ENCODE measurements at places on chromosomes 12 and 14.

GRCh38 chr12:21429994-21430393 is 7.5 kb upstream of the PYROXD1 start:
- no peak for DNase-seq

GRCh38 chr14:99822800-99823455 is 29.7 kb downstream of the EML1 start:
- DNase-seq: no peak

GRCh38 chr14:73726025-73726961 is 12.1 kb upstream of the PNMA1 start:
- DNase-seq: no peak

DNA sequence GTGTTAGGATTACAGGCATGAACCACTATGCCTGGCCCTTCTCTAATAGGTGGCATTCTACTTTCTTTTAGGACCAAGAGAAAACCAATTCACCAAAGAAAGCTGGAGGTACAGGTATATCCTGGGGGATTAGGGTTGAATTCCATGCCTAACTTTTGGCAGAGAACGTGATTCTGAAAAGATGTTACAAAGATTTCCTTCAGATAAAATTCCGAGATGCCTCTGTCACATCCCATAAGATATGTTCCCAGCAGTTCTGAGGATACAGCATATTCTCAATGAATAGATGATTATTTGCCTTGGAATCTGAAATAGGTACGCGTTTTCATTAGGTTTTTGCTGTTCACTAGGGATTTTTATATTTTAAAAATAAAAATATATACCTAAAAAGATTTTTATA is 111.9 kb upstream of the KRAS start:
- DNase-seq: no peak

DNA sequence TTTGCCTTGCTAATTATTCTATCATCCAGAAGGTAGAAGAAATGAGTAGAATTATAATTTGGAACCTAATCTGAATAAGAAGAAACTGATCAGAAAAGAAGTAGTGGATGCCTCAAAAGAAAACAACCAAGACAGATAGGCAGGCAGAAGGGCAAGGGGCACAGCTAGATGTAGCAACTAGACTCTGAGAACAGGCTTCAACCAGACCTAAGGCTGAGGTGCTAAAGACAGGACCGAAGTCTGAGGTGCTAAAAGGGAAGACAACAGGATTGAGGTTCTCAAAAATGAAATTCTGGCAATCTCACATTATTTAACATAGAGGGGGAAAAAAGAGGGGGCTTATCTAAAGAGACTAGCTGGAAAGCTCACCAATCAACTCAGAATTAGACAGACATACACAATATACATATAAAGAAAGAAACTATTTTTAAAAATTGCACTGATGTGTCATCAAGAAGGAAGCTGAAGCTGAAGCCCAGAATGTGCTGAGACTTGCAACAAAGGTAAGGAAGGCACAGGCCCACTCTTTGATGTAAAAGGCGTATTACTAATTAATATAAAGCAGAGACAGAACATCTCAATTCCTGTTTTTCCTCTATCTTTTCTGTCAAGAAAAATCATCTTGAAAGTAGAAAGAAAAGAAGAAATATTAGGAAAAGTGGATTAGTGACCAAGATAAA is 43.8 kb upstream of the CSRNP2 start:
- DNase-seq: no peak

DNA sequence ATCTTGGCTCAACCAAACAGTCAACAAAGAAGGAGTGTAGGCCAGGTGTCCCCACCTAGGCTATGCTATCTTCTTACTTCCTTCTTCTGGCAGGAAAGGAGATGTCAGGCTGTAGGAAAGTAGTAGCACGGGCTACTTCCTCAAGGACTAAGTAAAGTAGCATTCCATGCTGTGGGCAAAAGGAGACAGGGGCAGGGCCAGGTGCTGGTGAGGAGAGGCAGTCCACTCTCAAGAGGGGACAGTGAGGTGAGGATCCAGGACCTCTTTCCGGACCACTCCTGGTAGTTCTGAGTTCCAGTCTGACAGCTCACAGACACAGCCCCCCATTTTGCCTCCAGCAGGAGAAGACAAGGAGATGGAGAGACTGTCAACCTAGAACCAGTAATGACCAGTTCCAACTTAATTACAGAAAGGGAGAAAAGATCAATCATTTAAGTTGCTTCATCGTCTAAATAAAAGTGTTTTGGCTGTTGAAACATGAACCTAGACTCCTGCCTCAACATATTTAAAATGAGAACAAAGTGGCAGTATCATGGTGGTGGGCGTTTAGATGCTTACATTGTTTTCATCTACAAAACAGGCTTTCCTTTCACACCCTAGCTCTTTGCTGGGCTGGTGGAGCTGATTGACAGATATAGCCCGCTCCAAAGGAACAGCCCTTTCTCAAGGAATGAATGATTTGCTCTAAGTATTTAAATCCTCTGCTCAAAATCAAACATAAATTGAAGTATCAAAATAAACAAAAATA is 5.1 kb upstream of the SSTR1 start:
- DNase-seq: no peak

DNA sequence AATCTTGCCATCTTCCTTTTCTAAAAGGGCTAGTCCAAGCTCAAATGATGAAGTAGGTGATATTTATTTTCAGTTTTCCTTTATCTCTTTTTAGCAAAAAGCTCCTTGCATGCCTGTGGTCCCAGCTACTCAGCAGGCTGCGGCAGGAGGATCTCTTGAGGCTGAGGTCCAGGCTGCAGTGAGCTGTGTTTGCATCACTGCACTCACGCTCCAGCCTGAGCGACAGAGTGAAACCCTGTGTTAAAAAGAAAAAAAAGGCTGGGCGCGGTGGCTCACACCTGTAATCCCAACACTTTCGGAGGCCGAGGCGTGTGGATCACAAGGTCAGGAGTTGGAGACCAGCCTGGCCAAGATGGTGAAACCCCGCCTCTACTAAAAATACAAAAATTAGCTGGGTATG is 5.0 kb downstream of the TMEM116 start:
- no peak for DNase-seq

DNA sequence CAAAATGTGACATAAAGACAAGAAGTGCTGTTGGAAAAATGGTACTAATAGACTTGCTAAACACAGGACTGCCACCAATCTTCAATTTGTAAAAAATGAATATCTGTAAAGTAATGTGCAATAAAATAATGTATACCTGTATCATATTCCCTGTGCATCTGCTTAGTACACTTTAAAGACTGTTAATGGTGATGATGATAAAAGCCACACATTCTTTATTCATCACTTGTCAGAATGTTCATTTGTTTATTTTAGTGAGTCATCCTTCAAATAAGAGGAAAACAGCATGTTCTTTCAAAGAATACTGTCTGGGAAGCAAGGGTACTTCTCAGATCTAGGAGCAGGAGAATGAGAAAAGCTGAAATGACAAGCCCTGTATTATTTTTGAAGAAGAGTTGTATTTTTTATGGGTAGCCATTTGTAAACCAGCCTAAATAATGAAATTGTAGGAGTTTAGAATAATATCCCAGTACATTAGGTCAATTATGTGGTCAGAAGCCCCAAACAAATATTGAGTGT is 78.3 kb upstream of the PSMA6 start:
- DNase-seq: no peak

DNA sequence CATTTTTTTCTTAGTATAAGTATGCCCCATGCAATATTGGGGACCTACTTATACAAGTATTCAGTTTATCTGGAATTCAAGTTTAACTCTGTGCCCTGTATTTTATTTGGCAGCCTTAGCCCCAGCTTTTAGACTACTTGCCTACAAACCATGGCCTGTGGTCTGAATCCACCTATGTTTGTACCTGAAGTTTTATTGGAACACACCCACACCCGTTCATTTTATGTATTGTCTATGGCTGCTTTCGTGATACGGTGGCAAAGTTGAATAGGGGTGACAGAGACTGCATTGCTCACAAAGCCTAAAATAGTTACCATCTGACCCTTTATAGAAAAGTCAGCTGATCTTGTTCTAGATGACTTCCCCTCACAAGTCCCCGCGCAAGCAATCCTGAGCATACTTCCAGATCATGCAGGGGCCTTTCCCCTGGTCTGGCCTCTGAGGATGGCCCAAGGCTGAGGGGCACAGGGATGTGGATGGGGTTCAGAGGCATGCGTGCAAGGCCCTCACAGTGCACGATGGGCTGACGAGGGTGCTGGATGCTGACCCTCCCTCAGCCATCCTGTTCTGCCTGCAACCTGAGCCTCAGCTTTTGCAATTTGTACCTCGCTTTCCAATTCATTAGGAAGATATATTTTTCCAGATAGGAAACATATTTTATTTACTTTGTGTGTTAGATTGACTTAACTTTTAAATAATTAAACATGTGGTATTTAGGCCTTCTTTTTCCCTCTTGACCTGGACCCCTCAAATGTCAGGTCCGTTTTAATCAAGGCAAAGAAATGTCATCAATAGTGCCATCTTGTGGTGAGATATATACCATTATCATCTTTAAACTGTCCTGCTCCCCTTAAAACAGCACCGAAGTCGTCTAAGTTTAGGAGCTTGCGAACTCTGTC is 527.3 kb upstream of the CCDC196 start:
- DNase-seq: no peak

DNA sequence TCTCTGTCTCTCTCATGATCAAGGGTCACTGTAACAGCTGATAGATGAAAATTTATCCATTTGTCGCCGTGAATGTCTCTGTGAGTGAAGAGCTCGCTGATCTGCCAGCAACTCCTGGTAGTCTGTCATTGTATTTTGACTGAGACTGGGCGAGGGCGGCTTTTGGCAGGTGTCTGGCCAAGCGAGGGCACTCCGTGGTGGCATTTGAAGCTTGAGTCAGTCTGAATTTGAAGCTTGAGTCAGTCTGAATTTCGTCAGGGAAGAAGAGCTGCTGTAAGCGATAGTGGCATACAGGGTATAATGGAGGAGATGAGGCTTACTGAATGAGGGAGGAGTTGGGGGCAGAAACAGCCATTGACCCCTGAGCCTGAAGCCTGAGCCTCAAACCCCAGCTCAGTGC is 56.8 kb upstream of the FAM181A start:
- no peak for DNase-seq
